Caudate nucleus (tissue), 63 donors: ENCODE measurements at places on chromosomes 3 and 15.

GRCh38 chr3:16528106-16528505, 14.6 kb upstream of the RFTN1 start:
- no peak for DNase-seq

DNA sequence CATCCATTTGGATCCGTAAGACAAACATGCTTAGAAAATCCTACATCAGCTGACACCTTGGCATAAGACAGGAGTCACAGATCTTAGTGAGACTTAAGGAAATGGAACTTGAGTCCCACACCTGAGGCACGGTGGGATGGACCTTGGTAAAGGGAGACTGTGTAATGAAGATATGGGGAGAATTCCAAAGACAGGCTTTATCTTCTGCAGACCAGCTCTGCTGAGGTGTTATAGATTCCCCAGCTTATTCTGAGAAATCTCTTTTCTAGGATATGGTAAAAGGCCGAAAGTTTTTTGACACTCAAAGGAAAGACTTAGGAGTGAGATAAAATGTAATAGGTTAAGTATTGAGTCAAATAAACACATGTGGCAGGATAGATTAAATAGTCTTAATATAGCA, 8.3 kb upstream of the MTMR10 start:
- no peak for DNase-seq

DNA sequence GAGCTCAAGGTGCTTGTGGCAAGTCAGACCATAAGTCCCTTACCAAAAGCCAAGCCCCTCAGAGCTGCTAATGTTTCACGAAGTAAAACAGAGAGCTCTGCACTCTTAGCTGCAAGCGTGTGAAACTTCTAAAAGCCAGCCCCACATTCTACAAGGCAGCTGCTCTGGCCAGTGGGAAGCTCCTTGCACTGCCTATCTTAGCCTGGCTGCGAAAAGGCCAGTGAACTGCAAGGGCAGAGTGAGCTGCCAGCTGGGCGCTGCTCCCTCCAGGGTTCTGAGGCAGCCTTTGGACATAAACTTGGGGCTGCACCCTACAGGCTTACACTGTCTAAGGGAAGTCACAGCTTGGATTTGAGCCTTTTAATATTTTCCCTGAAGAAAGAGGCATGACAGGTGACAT, 2.2 kb upstream of the MUSTN1 start:
- DNase-seq: no peak

GRCh38 chr15:34076785-34077184, 24.9 kb downstream of the EMC7 start:
- no peak for DNase-seq

- no peak for DNase-seq
Measured at GRCh38 chr3:160447544-160447943, 2.0 kb downstream of the TRIM59 start.

- no peak for DNase-seq
Measured at GRCh38 chr3:101851850-101852714, 2.8 kb downstream of the NFKBIZ start.

DNA sequence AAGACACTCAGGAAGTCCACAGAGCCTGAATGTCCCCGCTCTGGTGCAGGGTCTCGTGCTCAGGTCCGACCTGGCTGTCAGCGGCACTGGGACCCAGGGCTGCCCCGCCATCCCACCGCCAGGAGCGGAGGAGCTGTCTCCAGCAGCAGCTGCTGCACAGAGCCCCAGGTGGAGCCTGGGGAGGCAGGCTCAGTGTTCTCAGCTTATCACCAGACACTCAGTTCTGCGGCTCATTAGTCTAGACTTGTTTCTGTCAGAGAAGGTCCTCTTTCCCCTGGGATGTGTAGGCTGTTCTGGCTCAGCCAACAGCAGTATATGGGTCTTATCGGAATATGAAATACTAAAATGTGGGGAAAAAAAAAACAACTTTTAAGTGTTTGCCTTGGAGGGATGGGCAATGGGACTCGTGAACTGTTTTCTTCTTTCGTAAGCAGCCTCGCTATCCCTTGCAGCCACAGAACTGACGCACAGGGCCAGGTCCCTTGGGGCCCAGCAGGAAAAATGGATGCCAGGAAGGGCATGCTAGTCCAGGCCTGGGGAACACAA, 75.9 kb downstream of the KLF13 start:
- no peak for DNase-seq

DNA sequence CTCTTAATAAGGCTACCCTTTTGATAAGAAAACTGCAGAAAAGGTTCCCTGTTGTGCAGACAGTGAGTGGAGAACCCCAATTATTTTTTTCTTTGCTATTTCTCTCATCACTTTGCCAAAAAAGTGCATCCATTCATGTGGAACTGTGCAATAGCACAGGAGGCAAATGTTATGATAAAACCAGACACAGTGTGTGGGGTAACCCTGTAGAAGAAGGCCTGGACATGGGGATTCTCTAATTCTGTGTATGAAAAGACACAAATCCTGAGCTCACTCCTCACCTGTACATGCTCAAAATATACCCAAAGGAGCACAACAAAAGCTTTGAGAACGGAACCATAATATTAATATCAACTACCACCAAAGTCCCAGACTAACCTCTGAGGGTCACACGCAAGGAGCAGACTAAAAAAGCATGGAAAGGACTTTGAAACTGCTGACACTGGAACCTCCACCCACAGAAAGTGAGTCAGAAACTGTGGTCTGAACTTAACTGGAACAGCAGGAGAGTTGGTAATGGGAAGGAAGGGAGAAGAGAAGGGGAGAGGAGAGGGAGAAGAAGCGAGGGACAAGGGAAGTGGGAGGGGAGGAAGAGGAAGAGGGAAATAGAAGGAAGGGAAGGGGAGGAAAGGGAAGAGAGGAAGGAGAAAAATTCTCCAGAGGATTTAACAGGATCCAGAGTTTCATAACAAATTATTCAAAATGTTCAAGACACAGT, 299.9 kb downstream of the TBC1D5 start:
- no peak for DNase-seq

DNA sequence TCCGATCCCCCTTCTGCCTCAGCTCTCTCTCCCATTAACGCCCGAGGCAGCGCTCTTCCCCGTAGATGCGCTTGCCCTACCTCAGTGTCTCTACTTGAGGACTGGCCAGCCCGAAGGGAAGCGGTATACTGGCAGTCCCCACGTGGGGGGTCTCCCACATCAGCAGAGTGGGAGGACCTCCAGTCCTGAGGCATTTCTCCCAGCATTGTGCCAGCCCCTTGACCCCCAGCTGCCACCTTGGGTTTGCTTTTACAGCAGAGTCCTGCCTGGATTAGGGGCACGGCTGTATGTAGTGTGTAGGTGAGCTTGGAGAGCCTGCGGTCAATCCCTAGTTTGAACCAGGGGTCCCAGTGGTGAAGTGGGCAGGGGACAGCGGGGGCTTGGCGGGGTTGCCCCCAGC, 767 bp downstream of the SEMA3F start:
- no peak for DNase-seq
